Activated T-cell treated with anti-CD3 and anti-CD28 coated beads for 4 hours (primary cell): ENCODE measurements at places on chromosomes 13 and 19.

DNA sequence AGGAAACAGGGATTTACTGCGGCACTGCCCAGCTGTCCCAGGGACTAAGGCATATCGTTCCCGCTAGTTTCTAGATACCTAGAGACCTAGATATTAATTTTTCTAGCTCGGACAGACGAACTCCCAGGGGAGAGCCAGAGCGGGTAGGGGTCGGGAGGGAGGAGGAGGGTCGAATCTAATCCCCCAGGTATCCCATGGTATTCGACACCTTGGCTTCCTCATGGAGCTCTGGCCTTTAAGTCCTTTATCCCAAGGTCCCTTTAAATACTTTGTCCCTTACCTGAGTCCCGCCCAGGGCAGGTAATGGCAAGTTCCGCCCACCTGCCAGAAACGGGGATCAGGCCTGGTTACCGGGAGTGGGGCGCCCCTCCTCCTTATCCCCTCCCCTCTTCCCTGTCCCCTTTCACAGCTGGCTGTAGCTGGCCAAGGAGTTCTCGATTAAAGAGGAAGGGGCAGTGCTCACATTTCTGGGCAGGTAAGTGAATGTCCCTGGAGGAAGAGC lies at the start of gene PRRG2:
TSS of gene PRRG2 (plus strand) at position 310 of the 502 bp plus-strand sequence. CDS start 1,904 bp downstream, outside the sequence.
- no peak for DNase-seq

GRCh38 chr19:38648769-38649304 lies 1.4 kb downstream of the ACTN4 start:
- no peak for DNase-seq

DNA sequence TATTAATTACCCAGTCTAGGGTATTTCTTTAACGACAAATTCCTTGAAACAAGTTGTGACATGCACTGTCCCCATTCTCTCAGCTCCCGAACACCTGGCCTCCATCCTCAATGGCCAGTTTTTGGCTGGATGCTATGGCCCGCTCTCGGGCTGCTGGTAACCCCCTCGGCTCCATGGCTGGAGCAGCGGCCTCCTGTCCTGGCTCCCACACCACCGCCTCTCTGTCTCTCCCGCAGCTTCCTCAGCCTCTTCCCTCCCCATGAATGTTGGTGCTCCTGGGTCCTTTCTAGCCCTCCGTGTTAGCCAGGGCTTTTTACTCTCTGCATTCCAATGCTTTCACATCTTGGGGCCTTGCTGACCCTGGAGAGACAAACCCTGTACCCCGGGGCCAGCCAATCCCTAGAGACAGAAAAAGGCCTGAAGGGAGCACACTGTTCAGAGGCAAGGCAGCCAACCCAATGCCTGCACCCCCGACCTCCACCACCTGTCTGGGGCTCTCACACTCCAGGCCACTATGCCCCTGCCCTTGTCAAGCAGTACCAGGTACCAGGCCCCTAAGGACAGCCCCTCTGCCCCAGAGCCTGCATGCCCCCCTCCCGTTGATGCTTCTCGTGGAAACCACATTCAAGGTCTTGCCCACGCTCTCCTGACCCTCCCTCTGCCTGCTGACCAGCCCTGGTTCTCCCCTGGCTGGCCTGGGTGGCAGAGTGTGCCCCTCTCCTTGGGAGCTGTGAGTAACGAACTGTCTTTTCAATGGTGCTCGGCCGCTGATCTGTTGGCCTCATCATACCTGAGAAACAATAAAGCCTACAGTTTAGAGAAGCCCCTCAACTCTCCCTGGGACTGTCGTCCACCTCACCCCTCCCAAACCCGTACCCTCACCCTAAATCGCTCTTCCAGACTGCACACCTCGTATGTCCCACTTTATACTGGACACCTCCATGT lies 86.9 kb upstream of the GPR183 start:
- no peak for DNase-seq

DNA sequence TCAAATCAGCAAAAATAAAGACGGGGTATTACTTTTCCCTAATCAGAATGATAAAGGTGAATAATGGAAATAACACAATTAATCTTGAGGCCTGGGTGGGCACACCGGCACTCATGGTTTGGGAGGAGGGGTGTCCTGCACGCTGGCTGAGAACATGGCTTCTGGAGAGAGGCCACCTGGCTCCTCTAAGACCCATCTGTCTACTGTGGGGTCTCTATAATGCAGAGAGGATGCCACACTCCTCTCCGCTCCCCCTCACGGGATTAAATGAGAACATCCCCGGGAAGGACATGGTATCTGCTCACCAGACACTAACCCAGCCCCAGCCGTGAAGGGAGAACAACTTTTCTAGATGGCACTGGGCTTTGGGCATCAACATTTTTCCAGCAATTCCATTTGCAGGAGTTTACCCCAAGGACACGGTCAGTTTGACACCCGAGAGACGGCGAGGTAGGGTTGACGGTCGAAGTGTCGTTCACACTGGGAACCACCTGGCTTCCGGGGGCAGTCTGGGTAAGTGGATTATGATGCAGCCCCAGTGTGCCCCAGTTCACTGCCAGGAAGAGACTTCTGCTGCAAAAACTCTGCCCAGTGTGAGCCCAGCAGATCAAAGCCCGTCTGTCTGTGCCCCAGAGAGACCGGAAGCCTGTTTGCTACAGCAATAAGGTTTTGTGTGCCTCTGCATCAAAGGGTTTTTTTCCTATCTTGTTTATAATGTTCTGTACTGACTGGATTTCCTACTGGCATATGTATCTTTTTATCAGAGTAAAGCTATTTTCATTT lies 56.6 kb downstream of the CEBPG start:
- DNase-seq, result no peak

- DNase-seq, result no peak
These were observed 472.2 kb downstream of the LIG4 start for GRCh38 chr13:107743100-107743499.

GRCh38 chr13:30715372-30715756 lies 20.0 kb upstream of the ALOX5AP start:
- no peak for DNase-seq

DNA sequence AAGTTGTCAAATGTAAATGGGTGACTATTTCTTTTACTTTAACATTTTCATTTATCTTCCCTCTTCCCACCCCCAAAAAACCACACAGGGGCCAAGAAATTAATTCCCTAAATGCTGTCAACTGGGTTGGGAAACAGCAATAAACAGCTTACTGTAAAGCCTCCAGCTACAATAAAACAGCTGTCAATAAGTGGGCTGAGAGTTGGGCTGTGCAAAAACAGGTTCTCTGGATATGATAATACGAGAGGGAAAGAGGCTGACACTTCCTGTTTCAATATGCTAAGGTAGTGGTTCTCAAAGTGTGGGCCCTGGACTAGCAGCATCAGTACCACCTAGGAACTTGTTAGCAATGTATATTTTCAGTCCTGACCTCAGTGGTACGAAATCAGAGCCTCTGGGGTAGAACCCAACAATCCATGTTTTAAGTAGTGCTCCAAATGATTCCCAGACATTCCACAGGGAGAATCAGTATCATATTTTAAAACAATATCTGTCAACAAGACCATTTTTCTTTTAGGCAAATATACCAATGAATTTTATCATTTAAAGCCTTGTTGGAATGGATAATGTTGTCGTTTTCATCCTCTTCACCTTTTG lies 8.4 kb downstream of the PCDH9 start:
- no peak for DNase-seq

DNA sequence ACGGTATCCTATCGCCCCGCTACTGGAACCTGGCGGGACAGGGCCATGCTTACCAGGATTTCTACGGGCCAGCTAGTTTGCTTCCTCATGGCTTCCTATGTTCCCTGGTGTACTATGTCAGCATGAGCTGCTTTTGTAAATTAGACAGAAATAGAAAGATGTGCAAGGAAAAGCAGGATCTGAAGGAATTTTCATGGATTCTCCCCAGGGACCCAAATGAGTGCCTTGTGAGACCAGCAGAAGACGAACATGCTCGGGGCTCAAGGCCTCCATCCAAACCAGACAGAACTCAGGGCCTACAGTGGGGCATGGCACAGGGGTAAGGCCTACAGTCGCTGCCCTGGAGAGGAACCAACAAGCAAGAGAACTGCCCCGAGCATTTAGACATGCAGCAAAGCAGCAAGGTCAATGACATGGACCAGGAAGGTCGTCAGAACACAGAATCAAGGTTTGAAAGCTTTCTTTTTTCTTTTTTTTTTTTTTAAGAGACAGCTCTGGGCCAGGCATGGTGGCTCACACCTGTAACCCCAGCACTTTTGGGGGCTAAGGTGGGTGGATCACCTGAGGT lies 17.3 kb downstream of the EPS15L1 start:
- DNase-seq, result no peak

DNA sequence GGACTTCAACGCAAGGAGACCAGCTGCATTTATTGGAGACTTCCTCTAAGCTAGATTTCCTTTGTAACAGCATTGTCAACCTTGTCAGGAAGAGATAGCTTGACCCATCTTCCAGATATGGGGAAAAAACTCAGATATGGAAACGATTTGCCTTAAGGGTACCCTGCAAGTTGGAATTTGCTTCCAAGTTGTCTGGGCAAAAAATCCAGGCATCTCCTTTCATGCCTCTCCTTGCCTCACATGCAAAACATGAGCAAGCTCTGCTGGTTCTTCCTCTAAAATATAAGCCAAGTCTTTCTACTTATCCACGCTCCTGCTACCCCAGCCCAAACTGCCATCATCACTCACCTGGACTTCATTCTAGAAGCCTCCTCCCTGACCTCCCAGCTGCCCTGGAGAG lies 6.4 kb upstream of the DNMT1 start:
- DNase-seq, result no peak

DNA sequence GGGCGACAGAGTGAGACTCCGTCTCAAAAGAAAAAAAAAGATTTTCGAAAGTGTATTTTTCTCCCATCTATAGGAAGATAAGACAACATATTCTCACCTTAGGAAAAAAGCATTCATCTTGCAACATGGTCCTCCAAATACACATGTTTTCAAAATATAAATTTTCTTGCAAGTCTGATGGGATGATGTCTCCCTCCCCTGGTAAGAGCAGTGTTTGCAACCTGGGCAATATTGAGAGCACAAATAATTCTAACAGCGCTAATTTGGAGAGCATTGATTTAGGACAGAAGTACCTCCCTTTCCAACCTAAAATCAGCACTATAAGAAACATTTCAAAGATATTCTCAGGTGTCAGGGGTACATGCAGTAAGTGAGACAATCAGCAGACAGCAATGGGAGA lies 61.0 kb upstream of the SHISA2 start:
- DNase-seq, result no peak

GRCh38 chr13:111152844-111153243 lies 37.7 kb downstream of the ARHGEF7 start:
- no peak for DNase-seq

- DNase-seq, result no peak
These were observed 816.9 kb upstream of the SLC10A2 start for GRCh38 chr13:103883164-103883563.

GRCh38 chr13:73061876-73062275 lies 3.1 kb downstream of the KLF5 start:
- no peak for DNase-seq

DNA sequence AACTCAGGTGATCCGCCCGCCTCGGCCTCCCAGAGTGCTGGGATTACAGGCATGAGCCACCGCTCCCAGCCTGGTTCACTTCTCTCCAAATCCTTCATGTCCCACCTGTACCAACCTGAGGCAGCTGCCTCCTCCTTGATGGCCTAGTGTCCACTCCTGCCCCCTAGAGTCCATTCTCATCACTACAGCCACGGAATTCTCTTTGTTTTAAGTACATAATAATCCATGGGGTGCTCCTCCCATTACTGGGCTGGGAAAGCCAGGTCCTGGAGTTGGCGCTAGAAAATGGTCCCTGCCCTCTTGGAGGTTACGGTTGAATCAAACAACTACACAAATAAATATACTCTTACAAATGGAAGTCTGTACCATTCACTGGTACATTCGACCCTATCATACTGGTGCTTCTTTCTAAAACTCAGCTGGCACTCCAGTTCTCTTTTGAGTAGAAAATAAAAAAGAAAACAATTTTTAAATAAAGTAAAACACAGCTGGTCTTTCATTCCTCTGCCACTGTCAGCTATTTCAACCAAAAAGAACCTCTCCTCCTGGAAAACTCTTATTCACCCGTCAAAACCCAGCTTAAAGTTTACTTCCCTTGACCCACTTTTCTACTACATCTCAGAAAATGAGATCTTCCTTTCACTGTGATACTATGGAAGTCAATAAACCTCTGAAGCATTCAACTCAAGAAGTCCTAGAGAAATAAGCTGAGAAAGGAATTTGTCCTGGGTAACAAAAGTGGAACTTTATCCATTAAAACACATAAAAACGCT lies 22.4 kb upstream of the ARHGEF18 start:
- DNase-seq, result no peak

DNA sequence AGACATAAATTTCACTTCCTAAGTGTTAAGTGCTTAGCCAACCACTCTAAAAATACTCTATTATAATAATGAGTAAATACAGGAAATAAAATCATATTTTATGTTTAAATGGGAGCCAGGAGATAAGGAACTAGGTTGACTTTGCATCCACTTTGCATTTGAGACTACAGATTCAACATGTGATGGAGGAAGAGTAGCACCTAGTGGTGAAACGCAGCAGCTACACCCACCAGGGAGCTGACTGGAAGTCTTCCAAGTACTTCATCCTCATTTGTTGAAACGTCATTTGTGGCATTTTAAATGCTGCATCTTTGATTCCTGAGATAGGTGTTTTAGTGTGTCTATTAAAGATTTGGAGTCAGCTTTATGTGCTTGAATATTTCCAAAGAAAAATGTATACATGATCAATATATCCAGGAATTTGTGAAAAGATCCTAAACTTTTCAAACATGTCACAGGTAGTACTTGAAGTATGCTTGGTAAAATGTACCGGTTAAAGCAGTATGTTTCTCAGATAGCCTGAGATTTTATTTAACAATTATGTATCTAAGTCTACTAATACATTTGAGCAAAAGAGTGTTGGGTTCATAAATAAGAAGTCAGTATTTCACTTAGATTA lies 17.4 kb upstream of the KCTD12 start:
- peak; percentile 65 for DNase-seq

GRCh38 chr13:100836711-100837110 lies 162.1 kb upstream of the TMTC4 start:
- no peak for DNase-seq

DNA sequence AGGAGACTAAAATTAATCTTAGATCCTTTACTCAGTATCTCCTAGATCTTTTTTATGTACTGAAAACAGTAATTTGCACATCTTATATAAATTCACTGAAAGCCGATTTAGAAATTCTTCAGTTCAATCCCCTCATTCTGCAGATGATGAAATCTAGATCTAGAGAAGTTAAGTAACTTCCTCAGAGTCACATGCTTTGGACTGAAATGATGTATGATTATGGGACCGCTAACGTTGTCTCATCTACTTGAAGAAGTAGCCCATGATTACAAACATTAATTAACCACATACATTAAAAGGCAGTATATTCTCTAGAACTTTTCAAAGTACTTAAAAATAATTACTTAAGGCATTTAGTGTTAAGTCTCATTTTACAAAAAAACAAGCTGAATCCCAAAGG lies 37.8 kb downstream of the ELF1 start:
- DNase-seq, result no peak

DNA sequence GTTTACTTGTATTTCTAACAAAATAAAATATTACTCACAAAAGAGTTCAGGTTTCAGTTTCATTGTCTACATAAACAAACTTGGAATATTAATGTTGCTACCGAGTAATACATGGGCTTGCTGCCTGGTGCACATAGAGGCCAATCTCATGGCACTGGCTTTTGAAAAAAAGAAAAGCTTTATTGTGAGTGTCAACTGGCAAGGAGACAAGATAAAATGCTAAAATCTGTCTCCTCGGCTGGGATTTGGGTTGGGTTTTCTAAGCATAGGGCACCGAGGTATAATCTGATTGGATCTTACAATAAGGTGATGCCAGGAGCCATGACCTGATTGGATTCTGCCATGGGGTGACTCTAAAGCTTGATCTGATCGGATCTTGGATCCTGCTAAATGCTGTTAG lies 1519.9 kb upstream of the MIR17HG start:
- no peak for DNase-seq

- no peak for DNase-seq
These were observed 148.9 kb downstream of the ZNF737 start for GRCh38 chr19:20416661-20417060.
